Left lobe of liver (tissue), 2 donors: ENCODE measurements at places on chromosomes 12 and 14.

- DNase-seq, result no peak
Measured at GRCh38 chr12:5561057-5561456, 129.1 kb downstream of the NTF3 start.

DNA sequence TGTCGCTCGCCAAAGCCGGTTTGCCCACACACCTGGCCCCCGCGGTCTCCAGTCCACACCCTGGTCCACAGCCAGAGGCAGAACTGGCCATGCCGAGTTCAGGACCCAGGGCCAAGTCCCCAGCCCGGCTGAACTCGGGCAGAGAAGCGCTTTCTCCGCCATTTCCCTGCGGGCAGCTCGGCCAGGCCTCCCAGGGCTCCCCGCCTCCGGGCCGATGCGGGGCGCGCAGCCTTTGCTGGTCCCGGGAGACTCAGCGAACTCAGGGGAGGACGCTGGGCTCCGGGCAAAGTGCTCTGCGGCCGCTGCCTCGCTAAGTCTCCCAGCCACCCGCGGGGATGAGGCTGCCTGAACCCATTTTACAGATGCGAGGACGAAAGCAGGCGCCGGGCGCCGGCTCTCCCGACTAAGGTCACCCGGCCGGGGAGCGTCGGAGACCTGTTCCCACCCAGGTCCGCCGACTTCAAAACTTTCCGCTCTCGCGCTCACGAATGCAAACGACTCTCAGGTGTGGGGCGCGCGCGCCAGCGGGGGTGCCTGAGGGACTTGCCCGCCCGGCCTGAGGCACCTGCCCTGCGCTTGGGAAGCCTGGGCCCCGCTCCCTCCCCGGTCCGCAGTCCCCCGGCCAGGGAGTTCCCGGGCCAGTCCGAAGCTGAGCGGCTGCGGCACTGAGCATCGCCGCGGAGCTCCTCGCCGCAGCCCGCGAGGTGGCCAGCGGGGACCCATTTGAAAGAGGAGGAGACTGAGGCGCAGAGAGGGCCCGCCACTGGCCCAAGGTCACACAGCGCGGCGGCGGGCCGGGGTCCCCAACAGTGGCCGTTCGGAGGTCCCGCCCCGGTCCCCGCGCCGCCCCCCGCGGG lies 627 bp downstream of the TESC start:
- DNase-seq, result no peak

DNA sequence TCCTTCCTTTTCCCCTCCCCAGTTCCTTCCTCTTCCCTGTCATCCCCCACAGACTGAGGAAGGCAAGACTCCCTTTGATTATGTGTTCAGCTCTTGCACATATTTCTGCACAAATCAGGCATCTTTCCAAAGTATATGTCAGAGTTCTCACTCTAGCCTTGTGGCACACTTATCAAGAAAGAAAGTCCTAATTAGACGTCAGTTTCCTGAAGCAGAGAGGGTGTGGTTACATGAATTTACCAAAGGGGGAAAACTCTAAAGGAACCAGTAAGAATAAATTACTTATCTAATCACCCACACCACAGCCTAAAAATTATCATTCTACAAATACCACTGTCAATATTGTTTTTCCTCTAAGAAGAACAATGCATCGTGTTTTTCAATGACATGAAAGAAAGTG lies 120.7 kb upstream of the GRIP1 start:
- no peak for DNase-seq

GRCh38 chr14:34470319-34470718 lies 8.3 kb upstream of the SPTSSA start:
- DNase-seq, result no peak

GRCh38 chr14:91138511-91139359 lies 24.9 kb downstream of the DGLUCY start:
- no peak for DNase-seq

DNA sequence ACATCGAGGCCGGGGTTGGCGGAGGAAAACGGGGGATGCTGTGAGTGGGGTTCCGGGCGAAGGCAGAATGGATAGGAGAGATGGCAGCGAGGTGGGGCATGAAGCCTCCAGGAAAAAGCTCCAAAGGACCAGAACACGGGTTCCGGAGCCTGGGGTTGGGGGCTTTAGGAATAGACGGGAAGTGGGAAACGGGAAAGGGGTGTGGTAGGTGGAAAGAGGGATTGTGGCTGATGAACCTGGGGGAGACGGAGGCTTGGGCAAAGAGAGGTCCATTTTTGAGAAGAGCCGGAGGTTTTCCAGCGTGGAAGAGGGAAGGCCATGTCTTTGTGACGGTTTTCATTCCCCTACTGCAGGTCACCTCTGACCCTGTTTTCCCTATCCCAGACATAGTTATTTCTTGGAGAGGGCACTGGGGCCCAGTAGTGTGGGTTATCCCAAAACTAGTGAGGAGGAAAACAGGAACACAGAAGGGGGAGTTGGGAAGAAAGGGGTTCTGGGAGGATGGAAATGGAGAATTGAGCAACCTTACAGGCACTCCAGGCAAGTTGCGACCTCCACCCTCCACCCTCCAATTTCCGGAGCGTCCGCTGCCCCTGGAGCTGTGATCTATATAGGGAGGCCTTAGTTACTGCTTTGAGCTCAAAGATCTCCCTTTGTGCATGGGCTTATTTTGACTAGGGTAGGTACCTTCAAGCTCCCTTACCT lies 1.1 kb downstream of the ATN1 start:
- DNase-seq, result no peak

- no peak for DNase-seq
Measured at GRCh38 chr12:42143452-42144157, 1.1 kb downstream of the GXYLT1 start.
